ENCODE measurements at places on chromosomes 2 and 18. TPM values are rescaled to one million over a fixed set of nuclear protein-coding genes. Genes with fewer than 3 reads are reported as not detected.

LRATD1 gene
- 0.07 TPM for polyA plus RNA-seq

EHD3 gene
- polyA plus RNA-seq: 0.27 TPM

TMEM17 gene
- polyA plus RNA-seq: 0.50 TPM

C1QL2 gene
- not detected for polyA plus RNA-seq

NFATC1 gene
- polyA plus RNA-seq: 0.04 TPM

RAB27B gene
- not detected for polyA plus RNA-seq

CTAGE1 gene
- not detected for polyA plus RNA-seq

ATP6V1C2 gene
- polyA plus RNA-seq: 0.10 TPM

CHRNA1 gene
- polyA plus RNA-seq: not detected

GAL3ST2 gene
- 0.30 TPM for polyA plus RNA-seq

IL36A gene
- not detected for polyA plus RNA-seq

Data from HepG2 (cell line).